ENCODE measurements at places on chromosomes 6 and 20. TPM values are rescaled to one million over a fixed set of nuclear protein-coding genes. Genes with fewer than 3 reads are reported as not detected.

The NOTCH4 gene
- 1.7 TPM for total RNA-seq

GRCh38 chr20:19026121-19026878 is 186.1 kb upstream of the SLC24A3 start:
- no peaks in the 10 kb centered on the region for H3K36me3 ChIP-seq
- H3K4me3 ChIP-seq = no peak overlapping the region
- peaks cover 12% of the 10 kb centered on the region for H3K4me1 ChIP-seq
- no peak overlapping the region for H3K27ac ChIP-seq

DNA sequence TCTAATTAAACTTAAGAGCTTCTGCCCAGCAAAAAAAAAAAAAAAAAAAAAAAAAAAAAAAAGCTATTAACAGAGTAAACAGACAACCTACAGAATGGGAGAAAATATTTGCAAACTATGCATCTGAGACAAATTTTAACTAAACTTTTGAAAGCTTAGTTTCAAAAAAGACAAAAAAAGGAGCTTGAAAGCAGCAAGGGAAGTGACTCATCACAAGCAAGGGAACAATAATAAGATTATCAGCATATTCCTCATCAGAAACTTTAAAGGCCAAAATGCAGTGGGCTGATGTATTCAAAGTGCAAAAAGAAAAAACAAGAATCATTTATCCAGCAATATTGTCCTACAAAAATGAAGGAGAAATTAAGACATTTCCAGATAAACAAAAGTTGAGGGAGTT is 158.6 kb downstream of the RNF144B start:
- no peak overlapping the region for H3K27ac ChIP-seq
- no peaks in the 10 kb centered on the region for H3K36me3 ChIP-seq
- no peaks in the 10 kb centered on the region for H3K4me1 ChIP-seq

GRCh38 chr20:62524505-62524911 is 48.7 kb upstream of the GATA5 start:
- peaks cover 7% of the 10 kb centered on the region for H3K27me3 ChIP-seq
- no peaks in the 10 kb centered on the region for H3K36me3 ChIP-seq
- H3K27ac ChIP-seq = no peak overlapping the region
- no peak overlapping the region for H3K4me3 ChIP-seq
- no peaks in the 10 kb centered on the region for H3K4me1 ChIP-seq

GRCh38 chr20:64111841-64112641 is 4.7 kb upstream of the NPBWR2 start:
- H3K4me1 ChIP-seq = no peaks in the 10 kb centered on the region
- H3K27me3 ChIP-seq = peaks cover 3% of the 10 kb centered on the region
- H3K27ac ChIP-seq = no peak overlapping the region

Measured in GM12878 (cell line).